Stimulated activated CD8-positive, alpha-beta memory T cell treated with anti-CD3 and anti-CD28 coated beads, Interleukin-4, amount 100 ng/mL, for 4 hours (primary cell): ENCODE measurements at places on chromosomes 4 and X.

GRCh38 chrX:12301288-12301687, 163.0 kb downstream of the FRMPD4 start:
- DNase-seq: no peak

- DNase-seq: no peak
These were observed 16.8 kb downstream of the CD38 start for GRCh38 chr4:15794905-15795304.

DNA sequence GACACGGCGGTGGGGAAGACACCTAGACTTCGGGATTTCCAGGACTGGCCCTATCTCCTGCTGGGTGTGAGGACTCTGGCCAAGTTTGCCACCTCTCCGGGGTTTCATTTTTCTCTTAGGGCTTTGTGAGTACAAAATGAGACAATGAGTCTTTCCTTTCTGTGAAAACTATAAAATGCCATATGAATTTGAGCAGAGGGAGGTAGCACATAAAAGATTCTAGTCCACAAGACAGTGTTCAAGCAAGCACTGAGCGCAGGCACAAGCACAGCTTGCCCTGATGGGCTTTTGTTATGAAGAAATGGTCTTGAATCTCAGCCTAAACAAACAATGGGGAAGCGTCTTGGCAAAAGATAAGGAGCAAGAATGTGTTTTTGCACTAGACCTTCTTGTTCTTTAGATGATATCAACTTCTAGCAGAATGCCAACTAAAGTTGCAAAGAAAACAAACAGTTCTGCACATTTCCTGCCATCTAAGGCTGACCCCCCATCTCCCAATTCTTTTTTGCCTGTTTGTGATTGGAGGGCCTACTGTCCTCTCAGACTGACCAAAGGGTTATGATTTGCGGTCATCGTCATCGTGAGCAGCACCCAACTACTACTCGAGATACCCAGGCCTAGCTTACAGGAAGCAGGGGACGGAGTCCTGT, 73.0 kb upstream of the ZNF518B start:
- no peak for DNase-seq

DNA sequence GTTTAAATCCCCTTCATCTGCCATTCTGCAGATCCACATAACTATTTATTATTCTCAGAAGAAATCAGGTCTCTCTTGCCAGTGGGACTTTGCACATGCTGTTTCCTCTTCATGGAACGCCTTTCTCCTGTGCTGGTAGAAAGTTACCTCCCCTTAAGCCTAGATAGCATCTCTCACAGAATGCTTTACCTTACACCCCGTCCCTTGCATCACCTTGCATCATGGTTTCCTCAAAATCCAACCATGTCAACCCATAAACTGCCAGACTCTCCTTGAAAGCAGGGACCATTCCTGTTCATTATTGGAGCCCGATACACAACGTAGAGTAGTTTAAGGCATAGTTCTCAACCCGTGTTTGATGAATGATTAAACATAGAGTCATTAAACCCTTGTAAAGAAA, 396.2 kb upstream of the F9 start:
- no peak for DNase-seq

DNA sequence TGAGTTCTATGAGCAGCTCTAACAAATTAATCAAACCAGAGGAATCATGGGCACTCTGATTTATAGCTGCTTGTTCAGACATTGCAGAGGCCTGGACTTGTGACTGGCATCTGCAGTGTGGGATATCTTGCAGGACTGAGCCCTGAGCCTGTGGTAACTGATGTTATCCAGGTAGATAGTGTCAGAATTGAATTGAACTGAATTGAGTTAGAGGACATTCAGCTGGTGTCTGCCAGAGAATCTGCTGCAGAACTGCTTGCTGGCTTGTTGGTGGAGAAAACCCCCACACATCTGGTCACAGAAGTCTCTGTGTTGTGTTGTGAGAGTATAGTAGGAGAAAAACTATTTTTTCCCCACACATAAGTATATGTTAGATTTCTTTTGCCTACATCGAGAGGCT, 42.2 kb downstream of the SMIM20 start:
- DNase-seq: no peak

DNA sequence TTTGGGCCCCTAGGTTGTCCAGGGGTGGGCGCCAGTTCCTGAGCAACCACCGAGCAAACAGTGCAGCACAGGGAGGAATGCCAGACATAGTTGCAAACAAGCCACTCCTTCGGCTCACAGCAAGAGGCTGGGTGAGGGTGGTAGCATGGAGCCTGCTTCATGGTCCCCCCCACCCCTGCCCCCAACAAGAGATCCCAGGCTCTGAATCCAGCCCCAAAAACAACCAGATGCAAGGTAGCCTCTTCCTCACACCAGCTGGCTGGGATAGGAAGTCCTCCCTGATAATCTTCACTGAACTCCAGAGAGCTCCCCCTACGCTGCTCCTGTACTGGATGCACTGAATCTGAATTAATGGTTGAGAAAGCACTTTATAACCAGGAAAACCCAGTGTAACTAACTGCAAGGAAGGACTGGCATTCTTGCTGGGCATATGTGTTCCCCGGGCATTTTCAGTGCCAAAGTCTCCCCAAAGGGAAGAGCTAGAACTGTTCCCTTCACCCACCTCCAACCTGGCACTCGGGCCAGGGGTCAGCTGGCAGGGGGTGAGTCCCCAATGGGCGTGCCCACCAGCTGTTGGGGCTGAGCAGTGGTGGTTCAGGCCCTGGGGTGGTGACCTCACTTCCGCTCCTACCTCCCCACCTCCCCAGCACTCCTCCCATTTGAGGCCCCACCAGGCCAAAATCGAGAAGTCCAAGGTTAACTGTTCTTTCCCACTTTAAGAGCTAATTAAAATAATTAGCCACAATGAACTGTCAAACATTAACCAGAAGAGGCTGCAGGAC, 1.5 kb downstream of the ELF4 start:
- DNase-seq: no peak

GRCh38 chr4:153079857-153080391, 124.3 kb upstream of the TRIM2 start:
- DNase-seq: no peak

- no peak for DNase-seq
These were observed 11.7 kb downstream of the OPHN1 start for GRCh38 chrX:68421636-68422035.

GRCh38 chrX:133523081-133523487, 107.8 kb upstream of the GPC4 start:
- no peak for DNase-seq

GRCh38 chr4:178275671-178276360, 833.6 kb upstream of the AGA start:
- no peak for DNase-seq

DNA sequence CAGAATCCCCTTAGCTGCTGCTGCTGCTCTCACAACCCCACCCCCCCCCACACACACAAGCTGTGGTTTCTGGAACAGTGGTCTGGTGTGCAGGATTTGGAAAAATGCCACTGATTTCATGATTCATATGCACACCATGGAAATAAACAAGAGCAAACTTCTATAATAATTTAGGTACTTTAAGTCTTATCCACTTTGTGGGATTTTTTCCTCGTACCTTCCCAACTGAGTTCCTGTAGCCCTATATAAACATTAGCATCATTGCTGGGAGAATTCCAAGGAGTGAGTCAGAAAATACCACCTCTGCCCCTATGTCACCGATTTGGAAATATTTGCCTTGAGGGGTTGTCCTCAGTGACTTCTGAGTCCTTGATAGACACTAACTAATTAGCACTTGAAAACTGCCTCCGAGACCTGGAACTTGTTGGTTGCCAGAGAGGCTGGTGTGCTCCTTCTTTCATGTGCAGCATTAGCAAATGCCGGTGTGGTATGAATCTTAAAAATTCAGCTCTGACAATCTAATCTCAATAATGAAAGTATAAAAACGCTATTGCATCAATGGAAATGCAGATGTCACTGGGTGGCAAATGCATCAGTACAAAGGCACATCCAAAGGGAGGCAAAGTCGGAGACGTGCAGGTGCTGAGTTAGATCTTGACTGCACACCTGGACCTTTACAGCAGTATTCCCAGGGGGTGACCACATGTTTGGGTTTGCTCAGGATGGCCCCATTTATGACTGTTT, 61.8 kb downstream of the CPE start:
- no peak for DNase-seq

DNA sequence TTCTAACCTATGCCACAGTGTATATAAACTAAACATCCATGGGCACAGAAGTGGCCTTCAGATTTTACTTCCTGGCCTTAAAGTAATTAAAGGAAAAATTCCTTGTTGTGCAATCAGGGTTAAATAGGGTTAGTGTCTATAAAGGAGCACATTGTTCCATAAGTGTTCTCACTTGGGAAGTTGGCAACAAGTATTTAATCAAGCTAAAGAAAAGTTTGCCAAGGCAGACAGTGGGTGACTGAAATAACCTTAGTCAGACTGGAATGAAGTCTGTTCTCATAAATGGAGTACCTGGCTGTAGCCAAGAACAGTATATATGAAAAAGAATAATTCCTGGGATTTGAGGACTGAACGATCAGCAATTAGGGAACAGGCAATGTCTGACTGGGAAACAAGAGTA, 213.6 kb downstream of the HTR2C start:
- DNase-seq: no peak
